ENCODE measurements at places on chromosomes 12 and 14.

DNA sequence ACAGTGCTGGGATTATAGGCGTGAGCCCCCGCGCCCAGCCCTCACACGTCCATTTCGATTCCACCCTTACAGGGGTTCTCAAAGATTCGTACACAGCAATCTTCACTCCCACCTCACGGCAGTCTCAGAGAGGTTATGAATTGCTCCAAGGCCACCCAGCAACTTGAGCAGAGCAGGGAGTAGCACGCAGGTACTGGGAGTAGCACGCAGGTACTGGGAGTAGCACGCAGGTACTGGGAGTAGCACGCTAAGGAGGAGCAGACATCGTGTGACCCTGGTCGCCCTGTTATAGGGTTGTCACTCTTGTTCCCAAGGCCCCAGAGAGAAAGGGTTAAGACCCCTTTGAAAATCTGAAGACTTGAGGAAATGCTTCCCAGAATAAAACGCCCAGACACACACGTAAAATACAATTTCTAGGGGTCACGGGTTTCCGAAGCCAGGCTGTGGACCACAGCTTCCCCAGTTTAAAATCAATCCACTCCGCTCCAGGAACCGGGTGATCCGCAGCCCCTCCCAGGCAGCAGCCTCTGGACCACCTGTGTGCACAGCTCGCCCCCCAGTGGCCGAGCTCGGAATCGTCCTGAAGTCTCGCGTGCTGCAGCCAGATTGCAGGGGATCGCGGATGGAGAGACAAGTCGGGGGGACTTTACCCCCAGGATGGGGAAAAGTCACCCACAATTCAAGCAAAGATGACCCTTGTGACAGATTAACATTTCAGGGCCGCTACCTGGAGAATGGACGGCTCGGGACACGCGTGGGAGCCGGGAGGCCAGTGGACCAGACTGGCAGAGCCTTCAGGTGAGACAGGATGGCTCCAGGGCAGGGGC lies 92.0 kb downstream of the SCARB1 start:
- peak; percentile 41 for DNase-seq

DNA sequence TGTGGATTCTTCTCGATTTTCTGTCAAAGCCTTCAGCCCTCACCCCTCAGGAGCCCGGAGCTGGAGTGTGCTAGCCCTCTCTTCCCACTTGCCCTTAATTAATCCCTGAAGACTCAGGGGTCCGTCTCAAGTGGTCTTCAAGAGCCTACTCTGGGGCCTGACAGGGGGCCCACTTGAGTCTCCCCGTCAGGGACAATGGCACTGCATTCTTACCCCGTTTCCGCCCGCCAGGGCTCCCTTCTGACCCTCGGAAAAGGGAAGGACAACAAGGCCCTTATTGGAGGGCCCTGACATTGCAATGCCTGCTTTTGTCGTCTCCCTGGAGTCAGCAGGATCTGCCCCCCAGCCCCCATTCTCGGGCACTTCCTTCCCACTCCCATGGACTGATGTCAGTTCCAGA lies 34.4 kb downstream of the TBX3 start:
- no peak for DNase-seq

GRCh38 chr12:38389614-38390013 lies 73.0 kb downstream of the ALG10B start:
- no peak for DNase-seq

- no peak for DNase-seq
These were observed 15.8 kb downstream of the ITPR2 start for GRCh38 chr12:26817183-26817591.

DNA sequence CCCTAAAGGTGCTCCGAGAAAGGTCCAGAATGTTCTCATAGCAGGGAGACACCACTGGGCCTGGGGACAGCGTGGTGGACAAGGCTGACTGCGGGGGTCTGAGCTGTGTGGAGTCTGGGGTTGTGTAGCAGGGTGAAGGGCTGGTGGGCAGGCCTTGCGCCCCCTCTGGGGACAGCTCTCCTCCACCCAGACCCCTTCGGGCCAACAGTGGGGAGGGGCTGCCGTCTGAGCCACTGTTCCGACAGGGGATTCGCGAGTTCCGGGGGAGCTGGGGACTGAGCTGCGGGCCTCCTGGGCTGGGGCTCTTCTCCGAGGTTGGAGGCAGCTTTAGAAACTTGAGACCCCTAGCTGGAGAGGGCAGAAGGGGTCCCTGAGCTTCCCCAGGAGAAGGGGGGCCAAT lies 32.1 kb downstream of the NCKAP5L start:
- no peak for DNase-seq

DNA sequence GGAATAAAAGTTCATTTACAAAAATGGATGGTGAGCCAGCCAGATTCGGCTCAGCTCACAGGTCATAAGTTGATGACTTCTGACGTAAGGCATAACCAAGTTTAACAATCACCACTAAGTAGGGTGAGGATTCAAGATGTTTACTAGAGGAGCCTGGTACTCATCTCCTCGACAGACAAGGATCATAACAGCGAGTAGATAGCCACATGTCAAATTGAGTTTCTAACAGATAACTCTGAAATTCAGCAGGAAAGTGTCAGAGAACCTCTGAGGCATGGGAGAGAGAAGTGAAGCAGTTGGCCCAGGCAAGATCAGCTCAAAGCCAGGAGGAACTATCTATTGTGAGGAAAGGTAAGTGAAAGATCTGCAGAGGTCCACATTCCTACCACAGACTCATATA lies 208.7 kb downstream of the NELL2 start:
- DNase-seq, result no peak

DNA sequence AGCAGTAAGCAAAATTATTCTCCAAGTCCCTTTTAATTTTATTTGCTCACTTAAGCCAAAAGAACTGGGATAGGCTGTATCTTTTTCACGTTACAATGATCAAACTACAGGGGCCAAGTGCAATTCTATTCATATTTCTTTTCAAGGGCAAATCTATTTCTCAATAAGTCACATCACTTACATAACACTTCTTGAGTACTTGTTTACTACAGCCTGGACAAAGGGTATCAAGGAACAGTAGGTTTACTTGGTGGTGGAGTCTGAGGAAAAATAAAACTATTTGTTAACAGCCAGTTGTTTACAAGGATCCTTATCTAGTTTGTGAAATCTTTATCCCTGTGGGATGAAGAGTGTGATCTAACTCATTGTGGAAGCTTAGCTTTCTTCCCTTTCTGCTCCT lies 72.1 kb downstream of the PDE3A start:
- no peak for DNase-seq

DNA sequence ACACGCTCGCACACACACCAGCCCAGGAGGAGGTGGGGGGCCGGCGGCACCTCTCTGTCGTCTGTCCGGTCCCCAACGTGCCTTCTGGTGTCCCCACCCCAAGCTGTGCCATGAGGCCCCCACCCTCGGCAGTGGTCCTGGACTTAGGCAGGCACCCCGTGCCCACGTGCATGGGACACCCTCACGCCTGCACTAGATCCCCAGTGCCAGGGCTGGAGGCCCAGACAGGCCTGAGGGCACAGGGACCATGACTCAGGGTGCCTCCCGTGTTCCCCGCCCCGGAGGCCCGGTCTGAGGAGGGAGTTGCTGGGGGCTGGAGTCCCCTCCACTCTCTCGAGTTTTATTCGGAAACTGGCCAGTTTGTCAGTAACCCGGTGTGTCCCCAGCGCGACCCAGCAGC lies 38.8 kb downstream of the LRCOL1 start:
- DNase-seq, result no peak

DNA sequence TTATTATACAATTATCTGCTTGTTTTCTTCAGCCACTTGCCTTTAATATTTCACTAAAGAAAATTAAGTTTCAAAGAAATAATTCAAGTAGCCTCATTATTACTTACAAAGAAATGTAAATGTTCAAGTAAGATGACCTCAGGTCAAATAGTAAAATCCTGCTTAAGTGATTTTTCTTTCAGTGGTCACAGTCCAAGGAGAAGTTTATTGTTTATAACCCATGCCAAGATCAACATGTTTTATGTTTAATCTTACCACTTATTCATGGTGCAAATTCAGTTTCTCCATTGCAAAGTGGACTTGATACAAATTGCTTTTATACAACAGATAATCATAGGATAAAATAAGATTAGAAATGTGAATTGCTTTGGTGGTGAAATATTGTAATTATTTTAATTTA lies 370.2 kb upstream of the FLRT2 start:
- DNase-seq, result no peak
